Stimulated activated CD4-positive, alpha-beta T cell treated with anti-CD3 and anti-CD28 coated beads, TNF-alpha, amount 100 ng/mL, for 48 hours (primary cell): ENCODE measurements at places on chromosomes 4 and X.

DNA sequence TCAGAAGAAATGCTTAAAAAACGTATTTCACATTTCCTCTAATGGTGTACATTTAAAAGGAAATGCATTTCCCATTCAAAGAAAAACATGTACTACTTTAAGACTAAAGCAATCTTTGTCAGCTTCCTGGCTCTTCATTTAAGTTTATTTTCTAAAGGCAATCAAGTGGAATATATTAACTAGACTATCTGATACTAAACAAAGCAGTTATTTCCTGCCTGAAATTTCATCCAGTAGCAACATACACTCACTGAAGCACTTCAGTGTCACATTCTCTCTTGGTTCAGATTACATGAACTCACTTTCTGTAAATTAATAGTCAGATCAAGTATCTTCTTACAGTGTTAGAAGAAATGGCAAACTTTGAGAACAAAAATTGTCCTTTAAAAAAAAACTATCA is 42.5 kb downstream of the LRBA start:
- no peak for DNase-seq

DNA sequence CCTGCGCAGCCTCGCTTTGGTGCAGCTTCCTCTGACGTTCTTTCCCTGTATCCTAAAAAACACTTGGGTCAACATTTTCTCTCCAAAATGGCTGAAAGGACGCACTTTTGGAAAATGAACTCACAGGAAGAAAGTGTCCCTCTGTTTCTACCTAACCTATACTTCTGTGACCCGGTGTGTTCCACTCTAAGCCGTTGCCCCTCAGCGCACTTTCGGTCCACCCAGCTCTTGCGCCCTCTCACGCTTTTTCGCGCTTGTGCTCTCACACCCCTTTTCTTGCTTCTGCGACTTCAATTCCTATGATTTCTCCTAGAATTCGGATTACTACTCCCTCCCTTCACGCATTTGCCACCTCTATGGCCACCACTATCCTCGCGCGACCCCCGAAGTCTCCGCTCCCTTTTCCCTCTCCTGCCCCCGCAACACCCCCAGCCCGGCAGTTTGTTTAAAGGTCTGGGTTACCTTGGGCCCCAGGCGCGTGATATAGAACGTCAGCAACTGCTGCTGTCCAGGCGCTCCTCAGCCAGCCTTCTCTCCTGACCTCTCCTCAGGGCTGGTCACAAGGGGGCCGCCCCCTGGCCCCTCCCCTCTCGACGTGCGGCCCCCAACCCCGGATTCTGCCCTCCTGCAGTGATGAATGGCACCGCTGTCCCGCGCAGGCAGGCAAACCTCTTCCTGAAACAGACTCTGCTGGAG is at the start of gene USP51:
TSS of gene USP51 (minus strand) at position 535 of the 696 bp plus-strand sequence. CDS start 909 bp downstream, outside the sequence.
- no peak for DNase-seq

DNA sequence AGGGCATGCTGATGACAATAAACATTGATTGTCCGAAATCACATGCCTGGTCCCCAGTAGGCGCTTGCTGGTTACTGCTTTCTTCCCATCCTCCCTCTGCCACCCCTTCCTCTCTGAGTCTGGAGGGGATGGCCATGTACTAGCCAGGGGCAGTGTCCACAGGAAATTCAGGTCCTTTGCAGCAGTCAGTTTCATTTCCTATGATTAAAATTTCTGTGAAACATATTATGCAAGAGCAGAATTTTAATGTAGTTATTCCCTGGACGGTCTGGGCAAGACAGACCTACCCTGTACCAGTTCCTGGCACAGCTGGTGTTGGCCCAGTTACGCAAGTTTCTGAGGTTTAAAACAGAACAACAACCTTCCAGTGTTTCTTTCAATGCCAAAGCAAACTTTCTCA is 28.2 kb upstream of the TLR2 start:
- no peak for DNase-seq

DNA sequence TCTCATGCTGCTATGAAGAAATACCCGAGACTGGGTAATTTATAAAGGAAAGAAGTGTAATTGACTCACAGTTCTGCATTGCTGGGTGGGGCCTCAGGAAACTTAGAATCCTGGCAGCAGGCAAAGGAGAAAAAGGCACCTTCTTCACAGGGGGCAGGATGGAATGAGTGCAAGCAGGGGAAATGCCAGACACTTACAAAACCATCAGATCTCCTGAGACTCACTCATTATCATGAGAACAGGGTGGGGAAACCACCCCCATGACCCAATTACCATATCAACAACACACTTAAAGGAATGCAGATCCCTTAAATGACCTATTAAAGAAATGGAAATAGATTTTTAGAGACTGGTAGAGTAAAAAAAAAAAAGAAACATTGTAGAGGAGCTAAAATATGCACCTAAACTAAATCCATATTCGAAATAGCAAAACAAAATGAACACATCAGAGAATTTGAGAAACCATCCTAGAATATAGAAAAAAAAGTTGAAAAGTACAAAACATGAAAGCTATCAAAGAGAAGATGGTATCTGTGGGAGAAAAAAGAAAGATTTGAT is 104.3 kb upstream of the UGT8 start:
- DNase-seq = no peak

- no peak for DNase-seq
These were observed 36.0 kb upstream of the CD99L2 start for GRCh38 chrX:150934453-150934852.
